ENCODE measurements at places on chromosomes 1 and 21.
A peak's percentile ranks its signal among the peaks of the same experiment; 100 is the strongest.

GRCh38 chr1:156740741-156741480 is at the start of gene MRPL24:
MRPL24 (minus strand) TSS chr1:156741088; CDS start chr1:156738704, 2,384 bp downstream.
- DNase-seq = peak; percentile 99

- DNase-seq = no peak
These were observed 16.7 kb upstream of the GPX7 start for GRCh38 chr1:52585474-52585873.

DNA sequence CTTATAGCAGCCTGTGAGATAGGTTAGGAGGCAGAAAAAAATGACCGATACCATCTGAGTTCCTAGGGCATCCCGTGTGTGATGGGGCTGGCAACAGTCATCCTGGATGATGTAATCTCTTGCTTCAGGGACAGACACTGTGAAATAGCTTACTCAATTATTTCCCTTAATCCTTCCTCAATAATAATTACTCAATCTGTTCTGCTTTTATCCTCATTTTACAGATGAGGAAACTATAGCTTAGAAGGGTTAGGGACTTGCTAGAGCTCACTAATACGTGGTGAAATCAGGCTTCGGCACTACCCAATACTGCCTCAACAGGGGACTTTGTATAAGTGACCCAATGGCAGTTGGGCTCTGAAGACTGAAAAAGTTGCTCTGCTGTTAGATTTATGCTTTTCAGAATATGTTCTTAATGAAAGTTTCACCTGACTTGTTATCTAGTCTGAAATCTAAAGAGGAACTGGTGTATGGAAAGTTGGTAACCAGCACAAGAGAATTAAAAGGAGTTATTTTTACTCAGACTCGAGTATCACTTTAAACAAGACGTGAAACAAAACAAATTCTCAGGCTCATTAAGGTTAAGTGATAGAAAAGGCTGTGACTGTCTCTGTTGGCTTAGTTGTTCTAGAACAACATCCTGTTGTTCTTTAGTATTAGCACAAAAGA is 14.4 kb downstream of the CD55 start:
- no peak for DNase-seq

- DNase-seq = no peak
These were observed 199.2 kb downstream of the ROR1 start for GRCh38 chr1:63973005-63973419.

DNA sequence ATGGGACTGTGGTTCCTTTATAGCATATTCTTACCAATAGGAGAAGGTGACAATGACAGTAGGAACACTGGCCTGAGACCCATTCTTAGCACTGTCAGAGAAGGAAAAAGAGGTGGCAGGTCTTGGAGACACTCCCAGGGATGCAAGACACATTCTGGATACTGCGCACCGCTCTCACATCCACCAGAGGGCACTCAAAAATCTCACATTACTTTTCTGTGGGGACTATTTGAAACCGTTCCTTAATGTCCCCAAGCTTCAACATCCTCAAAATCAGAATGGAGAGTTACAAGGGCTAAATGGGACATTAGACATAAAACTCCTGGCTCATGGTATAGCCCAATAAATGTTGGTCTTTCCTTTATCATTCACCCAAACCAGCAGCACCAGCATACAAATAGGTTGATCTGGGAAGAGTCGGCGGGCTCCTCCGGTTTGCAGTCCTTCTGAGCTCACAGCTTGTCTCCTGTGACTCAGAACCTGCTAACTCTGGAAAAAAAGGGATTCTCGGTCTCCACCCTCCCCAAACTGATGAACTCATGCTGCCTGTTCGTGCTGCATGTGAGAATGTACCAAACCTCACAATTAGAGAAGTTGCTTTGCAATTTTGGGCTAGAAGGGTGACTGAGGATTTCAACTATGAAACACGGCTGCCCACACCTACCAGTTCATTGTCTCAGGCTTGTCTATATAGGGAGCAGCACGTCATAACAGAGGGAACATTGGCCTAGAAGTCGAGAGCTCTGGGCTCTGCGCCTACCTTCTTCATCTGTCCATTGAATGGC is 40.2 kb downstream of the IL12RB2 start:
- DNase-seq = peak; percentile 27

DNA sequence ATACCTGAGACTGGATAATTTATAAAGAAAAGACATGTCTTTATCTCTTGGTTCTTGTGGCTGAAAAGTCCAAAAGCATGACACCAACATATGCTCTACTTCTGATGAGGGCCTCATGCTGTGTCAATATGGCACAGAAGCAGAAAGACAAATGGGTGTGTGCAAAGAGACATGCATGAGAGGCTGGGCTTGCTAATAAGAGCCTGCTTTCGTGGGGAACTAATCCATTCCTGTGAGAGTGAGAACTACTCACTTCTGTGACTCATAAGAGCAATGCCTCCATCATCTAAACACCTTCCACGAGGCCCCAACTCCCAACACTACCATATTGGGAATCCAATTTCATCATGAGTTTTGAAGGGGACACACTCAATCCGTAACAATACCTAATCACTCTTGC is 340.0 kb upstream of the DUSP10 start:
- peak; percentile 34 for DNase-seq

DNA sequence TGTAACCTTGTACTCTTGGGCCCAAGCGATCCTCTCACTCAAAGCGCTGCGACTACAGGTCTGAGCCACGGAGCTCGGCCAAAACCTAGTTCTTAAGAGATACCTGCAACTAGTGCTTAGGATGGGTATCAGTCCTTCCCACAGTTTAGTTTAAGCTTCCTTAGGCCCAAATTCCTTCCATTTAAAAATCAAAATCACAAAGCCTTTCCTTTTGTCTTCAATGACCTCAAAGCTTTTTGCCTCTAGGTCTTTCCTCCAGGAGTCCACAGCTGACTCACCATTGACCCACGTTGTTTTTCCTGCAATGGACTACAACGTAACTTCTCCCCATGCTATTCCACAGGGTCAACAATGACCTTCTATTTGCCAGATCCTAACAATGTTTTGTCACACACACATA is 64.0 kb downstream of the APP start:
- DNase-seq = no peak

- DNase-seq = no peak
These were observed 68.1 kb downstream of the JAK1 start for GRCh38 chr1:64898107-64898861.
